ENCODE measurements at places on chromosomes 2 and 18.

- H3K27ac ChIP-seq = no peak overlapping the region
- H3K4me1 ChIP-seq = no peaks in the 10 kb centered on the region
- no peaks in the 10 kb centered on the region for H3K36me3 ChIP-seq
- no peak overlapping the region for H3K4me3 ChIP-seq
Observed at GRCh38 chr2:215736653-215737290, 276.6 kb downstream of the MREG start.

GRCh38 chr2:20585359-20585709 lies 65.6 kb downstream of the HS1BP3 start:
- peak overlapping the region; percentile 86 for H3K27ac ChIP-seq
- no peaks in the 10 kb centered on the region for H3K4me1 ChIP-seq
- no peak for DNase-seq
- no peaks in the 10 kb centered on the region for H3K27me3 ChIP-seq

DNA sequence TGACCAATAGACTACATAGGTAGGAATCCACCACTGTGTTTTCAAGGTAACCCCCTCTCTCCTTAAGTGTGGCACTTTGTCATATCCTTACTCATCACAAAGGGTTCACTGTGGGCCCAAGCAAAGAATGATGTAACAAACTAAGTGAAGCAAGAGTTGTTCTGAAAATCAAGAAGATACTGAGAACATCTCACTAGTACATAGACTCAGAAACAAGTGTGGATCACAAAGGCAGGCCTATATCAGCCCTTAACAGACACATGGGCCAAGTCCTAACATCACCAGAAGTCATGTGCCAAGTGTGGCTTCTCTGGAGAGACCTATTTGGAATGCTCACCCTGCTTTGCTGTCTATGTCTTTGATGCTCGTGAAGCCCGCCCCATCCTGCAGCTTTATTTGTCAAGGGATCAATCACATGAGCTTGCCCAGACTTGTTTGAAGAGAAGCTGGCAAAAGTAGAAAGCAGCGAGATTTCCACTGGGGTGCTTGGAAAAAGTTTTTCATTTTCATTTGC lies 131.2 kb upstream of the TTC39C start:
- no peaks in the 10 kb centered on the region for H3K4me1 ChIP-seq
- H3K4me3 ChIP-seq = no peak overlapping the region
- no peaks in the 10 kb centered on the region for H3K27me3 ChIP-seq
- DNase-seq = peak; percentile 84
- no peaks in the 10 kb centered on the region for H3K36me3 ChIP-seq

- no peak for DNase-seq
- no peak overlapping the region for H3K4me3 ChIP-seq
- no peak overlapping the region for H3K27ac ChIP-seq
- no peaks in the 10 kb centered on the region for H3K4me1 ChIP-seq
- H3K36me3 ChIP-seq = no peaks in the 10 kb centered on the region
- H3K27me3 ChIP-seq = no peaks in the 10 kb centered on the region
Observed at GRCh38 chr2:168574856-168575630, 119.0 kb downstream of the CERS6 start.

GRCh38 chr2:122191331-122191730 lies 435.9 kb downstream of the TSN start:
- H3K4me3 ChIP-seq = no peak overlapping the region
- no peaks in the 10 kb centered on the region for H3K27me3 ChIP-seq
- no peak overlapping the region for H3K27ac ChIP-seq
- no peak for DNase-seq
- H3K4me1 ChIP-seq = no peaks in the 10 kb centered on the region

DNA sequence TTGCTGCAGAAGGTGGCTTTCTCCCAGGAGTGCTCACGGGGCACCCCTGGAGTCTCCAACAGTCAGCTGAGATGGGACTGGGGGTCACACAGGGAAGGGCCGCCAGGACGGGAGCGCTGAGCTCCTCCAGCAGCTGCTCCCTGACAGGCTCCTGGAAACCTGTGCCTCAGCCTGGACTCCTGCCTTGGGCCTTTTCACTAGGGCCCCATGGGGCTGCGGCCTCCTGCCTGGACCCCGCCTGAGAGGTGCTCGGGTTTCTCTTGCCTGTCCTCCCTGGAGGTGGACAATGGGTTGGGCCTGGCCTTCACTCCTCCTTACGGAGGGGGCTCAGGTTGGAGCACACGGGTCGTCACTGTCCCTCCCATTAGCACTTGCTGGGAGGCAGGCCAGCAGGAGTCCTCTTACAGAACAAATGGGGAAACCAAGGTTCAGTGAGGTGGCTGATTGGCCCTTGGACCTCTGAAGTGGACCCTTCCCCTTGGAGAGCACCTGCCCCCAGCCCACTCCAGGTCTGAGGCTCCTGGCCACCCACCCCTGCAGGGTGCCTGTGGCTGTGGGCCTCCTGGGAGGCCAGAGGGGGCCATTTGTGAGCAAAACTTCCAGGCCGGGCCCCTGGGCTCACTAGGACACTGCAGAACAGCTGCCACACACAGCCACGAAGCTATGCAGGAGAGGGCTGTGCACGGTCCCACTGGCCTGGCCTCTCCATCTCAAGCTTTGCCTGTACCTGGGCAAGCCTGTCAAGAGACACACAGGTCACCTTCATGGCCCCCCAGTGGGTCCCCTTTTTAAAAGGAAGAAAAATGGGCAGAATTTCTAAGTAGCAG lies 57.1 kb upstream of the ODC1 start:
- DNase-seq = peak; percentile 13
- no peaks in the 10 kb centered on the region for H3K36me3 ChIP-seq
- no peak overlapping the region for H3K27ac ChIP-seq
- H3K4me1 ChIP-seq = no peaks in the 10 kb centered on the region
- no peak overlapping the region for H3K4me3 ChIP-seq

- no peak overlapping the region for H3K4me3 ChIP-seq
- no peaks in the 10 kb centered on the region for H3K27me3 ChIP-seq
- no peaks in the 10 kb centered on the region for H3K36me3 ChIP-seq
- H3K4me1 ChIP-seq = no peaks in the 10 kb centered on the region
Observed at GRCh38 chr2:98453083-98453482, 8.4 kb downstream of the INPP4A start.

DNA sequence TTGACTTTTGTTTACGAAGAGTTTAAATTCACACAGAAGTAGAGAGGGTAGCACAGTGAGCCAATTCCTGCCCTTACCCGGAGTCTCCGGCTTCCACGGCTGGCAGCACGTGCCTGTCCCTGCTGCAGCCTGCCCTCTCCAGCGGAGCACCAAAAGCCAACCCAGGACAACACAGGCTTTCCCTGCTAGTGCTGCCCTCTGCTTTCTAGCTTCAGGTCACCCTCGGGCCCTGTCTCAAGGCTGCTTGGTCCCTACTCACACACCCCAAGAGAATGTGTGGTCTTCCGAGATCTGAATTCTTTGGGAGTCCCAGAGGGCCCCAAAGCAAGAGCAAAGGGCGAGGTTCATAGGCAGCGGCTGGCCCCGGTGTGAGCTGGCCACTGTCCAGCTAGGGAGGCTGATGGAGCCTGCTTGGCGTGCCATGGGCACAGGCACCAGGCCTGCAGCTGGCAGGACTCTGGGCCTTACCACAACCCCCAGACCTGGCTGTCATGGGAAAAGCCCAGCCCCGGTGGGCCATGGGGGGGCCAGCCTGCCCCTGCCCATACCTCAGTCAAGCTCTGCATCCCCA lies 7.0 kb upstream of the HS6ST1 start:
- peak overlapping the region; percentile 42 for H3K27ac ChIP-seq
- no peaks in the 10 kb centered on the region for H3K4me1 ChIP-seq
- DNase-seq = peak; percentile 53
- H3K36me3 ChIP-seq = no peaks in the 10 kb centered on the region
- no peaks in the 10 kb centered on the region for H3K27me3 ChIP-seq

DNA sequence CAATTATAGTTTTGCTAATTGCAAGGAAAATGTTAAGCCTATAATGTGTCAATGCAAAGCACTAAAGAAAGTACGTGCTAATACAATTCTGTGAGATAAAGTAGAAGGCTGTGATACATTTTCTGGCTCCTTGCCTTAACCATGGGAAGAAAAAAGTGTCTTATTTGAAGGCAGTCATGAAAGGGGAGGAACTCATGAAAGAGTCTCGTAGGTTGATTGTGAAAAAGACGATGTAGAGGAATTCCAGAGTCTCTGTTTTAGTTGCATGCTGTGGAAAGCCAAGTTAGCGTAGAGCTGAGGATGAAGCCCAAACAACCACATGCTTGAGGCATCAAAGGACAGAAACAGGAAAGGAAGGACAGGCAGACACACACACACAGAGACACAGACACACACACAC lies 214.1 kb downstream of the MEIS1 start:
- no peak for DNase-seq
- H3K36me3 ChIP-seq = no peaks in the 10 kb centered on the region
- H3K4me3 ChIP-seq = no peak overlapping the region
- H3K27ac ChIP-seq = no peak overlapping the region
- H3K4me1 ChIP-seq = no peaks in the 10 kb centered on the region

DNA sequence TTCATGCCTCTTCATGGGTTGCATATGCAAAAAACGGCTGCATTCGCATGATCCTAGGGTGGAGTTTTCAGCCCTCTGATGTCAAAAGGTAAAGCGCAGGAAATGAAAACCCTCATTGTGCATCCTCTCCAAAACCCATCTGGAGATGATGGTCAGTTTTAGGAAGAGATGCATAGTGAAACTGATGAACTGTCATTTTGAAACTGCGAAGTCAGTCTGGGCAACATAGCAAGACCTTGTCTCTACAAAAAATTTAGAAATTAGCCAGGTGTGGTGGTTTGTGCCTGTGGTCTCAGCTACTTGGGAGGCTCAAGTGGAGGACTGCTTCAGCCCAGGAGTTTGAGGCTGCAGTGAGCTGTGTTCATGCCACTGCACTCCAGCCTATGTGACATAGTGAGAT lies 2.5 kb upstream of the TTLL4 start:
- peaks cover 5% of the 10 kb centered on the region for H3K4me1 ChIP-seq
- no peak overlapping the region for H3K4me3 ChIP-seq
- no peaks in the 10 kb centered on the region for H3K27me3 ChIP-seq
- no peak overlapping the region for H3K27ac ChIP-seq
- no peaks in the 10 kb centered on the region for H3K36me3 ChIP-seq

GRCh38 chr2:79604748-79605147 lies 91.9 kb downstream of the CTNNA2 start:
- no peaks in the 10 kb centered on the region for H3K36me3 ChIP-seq
- no peak overlapping the region for H3K27ac ChIP-seq
- DNase-seq = no peak
- H3K27me3 ChIP-seq = no peaks in the 10 kb centered on the region
- no peak overlapping the region for H3K4me3 ChIP-seq
- no peaks in the 10 kb centered on the region for H3K4me1 ChIP-seq

GRCh38 chr2:117958186-117958585 lies 55.7 kb downstream of the CCDC93 start:
- no peak overlapping the region for H3K27ac ChIP-seq
- H3K27me3 ChIP-seq = no peaks in the 10 kb centered on the region
- peaks cover 5% of the 10 kb centered on the region for H3K36me3 ChIP-seq
- DNase-seq = peak; percentile 17

DNA sequence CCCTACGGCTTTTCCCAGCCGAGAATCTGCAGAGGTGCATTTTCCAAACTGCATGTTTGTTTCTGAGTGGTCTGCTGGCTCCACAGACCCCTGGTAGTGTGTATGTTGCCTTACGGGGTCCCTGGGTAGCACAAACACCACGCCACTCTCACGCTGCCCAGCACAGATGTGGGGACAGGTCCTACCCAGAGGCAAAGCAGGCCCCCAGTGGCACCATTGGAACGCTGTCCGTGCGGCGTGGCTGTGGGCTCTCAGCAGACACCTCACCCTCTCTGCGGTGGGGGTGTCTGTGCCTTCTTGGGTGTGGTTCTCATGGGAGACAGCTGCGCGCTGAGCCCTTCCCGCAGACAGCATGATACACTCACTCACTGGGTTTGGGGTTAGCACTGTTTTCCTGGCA lies 137.4 kb downstream of the NFATC1 start:
- DNase-seq = no peak
- no peaks in the 10 kb centered on the region for H3K27me3 ChIP-seq
- no peaks in the 10 kb centered on the region for H3K36me3 ChIP-seq
- no peak overlapping the region for H3K27ac ChIP-seq
- no peak overlapping the region for H3K4me3 ChIP-seq

GRCh38 chr2:113114224-113114945 lies 13.0 kb upstream of the IL1RN start:
- DNase-seq = no peak
- no peaks in the 10 kb centered on the region for H3K4me1 ChIP-seq
- no peak overlapping the region for H3K4me3 ChIP-seq
- H3K27ac ChIP-seq = no peak overlapping the region
- no peaks in the 10 kb centered on the region for H3K27me3 ChIP-seq
- H3K36me3 ChIP-seq = no peaks in the 10 kb centered on the region

DNA sequence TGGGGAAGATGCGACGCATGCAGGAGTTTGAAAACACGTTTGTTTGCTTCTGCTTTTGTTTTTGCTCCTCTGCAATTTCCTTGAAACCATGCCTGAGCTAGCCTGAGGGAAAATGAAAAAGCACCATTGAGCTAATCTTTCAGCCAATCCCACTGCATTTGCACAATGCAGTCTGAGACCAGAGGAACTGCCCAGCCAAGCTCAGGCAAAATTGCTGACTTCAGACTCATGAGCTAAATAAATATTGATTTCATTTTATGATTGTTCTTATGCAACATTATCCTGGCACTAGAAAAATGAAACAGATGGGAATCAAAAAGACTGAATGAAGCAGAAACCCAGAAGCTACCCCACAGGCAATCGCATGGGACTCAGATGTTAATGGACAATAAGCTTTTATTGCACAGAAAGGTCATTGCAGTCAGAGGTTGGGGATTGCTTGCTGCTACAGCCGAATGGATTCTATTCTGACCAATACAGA lies 37.0 kb downstream of the TPRKB start:
- H3K36me3 ChIP-seq = no peaks in the 10 kb centered on the region
- H3K4me1 ChIP-seq = peaks cover 3% of the 10 kb centered on the region
- no peaks in the 10 kb centered on the region for H3K27me3 ChIP-seq
- no peak overlapping the region for H3K27ac ChIP-seq

DNA sequence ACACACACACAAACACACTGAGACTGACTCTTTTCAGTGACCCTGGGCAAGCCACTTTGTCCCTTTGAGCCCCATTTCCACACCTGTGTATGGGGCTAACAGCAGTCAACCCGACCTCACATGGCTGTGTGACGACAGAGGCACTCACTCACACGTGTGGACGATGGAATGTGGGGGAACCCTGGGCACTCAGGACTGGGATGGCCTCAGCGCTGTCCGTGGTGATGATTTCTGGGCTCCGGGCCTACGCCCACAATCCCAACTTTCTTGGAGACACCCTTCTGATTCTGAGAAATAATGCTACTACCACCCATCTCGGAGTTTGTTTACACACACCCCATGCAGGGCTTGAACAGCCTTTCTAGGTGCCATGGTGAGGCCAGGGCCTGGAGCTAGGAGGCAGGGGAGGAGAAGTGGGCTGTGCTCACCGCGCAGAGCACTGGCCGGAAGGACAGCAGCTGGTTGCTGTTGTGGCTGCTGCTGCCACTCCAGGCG lies 1.5 kb downstream of the CRYBA2 start:
- no peaks in the 10 kb centered on the region for H3K36me3 ChIP-seq
- peaks cover 20% of the 10 kb centered on the region for H3K4me1 ChIP-seq
- no peak overlapping the region for H3K4me3 ChIP-seq
- peaks cover 90% of the 10 kb centered on the region for H3K27me3 ChIP-seq
- H3K27ac ChIP-seq = no peak overlapping the region
